ENCODE measurements at places on chromosomes 2 and 18.

GRCh38 chr2:37918742-37919186 lies 6.3 kb upstream of the RMDN2 start:
- no peak for DNase-seq

DNA sequence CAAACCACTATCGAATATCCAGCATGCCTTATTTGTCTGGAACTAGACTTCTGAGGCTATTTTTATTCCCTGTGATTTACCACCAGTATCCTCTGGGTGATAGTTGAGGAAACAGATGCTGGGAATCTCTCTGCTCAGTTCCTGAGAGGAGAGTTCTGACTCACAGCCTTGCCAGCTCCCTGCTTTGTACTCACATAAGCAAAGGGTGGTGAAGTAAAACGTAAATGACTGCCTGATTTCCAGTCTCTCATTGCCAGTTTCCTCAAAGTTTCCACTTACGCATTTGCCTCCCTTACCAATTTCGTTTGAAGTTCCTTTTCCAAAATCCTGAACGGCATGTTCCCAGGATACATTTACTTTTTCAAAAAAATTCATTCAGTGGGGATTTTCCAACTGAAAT lies 69.2 kb upstream of the HNRNPA3 start:
- DNase-seq = no peak

- no peak for DNase-seq
Measured at GRCh38 chr2:230269715-230270114, 44.2 kb downstream of the SP140 start.

DNA sequence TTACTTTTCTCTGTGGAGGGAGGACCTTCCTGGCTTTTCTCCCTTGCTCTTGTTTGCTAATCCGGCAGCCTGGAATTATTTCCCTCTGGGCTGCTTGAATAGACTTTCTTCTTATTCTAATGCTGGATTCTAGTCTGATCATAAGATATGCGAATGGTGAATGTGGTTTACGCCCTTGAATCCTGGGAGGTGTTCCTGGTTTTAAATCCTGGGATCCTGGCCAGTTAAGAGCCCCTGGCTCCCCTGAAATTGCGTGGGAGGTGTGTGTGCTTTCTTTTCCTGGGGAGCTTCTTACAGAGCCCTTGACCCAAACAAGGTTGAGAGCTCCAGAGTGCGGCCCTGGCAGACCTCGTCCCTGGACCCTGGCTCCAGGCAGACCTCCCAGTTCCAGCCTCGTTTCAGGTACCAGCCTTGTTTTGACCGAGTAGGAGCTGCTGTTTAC lies 2.8 kb downstream of the SH3BP4 start:
- DNase-seq = no peak

- DNase-seq = no peak
Measured at GRCh38 chr18:68221111-68221724, 493.7 kb downstream of the TMX3 start.

- DNase-seq = no peak
Measured at GRCh38 chr2:35081622-35082015, 1274.0 kb upstream of the CRIM1 start.

- DNase-seq = no peak
Measured at GRCh38 chr2:11032396-11032795, 120.7 kb downstream of the KCNF1 start.

GRCh38 chr18:48036226-48036625 lies 105.8 kb upstream of the SMAD2 start:
- no peak for DNase-seq

GRCh38 chr2:10350761-10351160 lies 48.1 kb downstream of the HPCAL1 start:
- no peak for DNase-seq

GRCh38 chr18:25230658-25231326 lies 121.2 kb downstream of the ZNF521 start:
- DNase-seq = no peak

GRCh38 chr2:147934881-147935620 lies 85.5 kb downstream of the ORC4 start:
- DNase-seq = no peak

GRCh38 chr18:37540424-37541138 lies 25.0 kb downstream of the CELF4 start:
- DNase-seq = no peak

- no peak for DNase-seq
Measured at GRCh38 chr2:9809064-9809356, 34.3 kb upstream of the TAF1B start.

DNA sequence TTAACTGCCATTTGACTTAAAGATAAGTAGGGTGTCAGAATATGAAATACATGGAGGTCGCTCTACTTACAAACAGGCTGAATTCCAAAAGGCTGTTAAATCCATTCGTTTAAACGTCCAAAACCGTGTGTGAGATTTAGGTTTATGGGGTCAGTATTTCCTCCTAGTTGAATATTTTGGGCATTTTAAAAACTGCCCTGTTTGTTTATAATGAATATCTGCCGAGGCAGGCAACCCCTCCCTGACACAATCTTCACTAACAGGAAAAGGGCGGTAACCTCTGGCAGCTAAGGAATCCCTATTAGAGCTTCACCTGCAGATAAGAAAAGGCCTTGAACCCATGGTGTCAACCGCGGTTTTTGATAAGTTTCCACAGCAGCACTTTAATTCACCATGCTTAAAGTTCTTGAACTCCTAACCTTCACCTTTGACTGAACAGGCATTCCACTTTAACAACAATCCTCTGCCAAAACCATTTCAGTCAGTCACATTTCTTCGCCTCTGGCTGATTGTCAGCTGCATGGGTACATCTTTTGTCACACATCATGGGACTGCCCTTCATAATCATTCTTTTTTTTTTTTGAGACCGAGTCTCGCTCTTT lies 17.8 kb downstream of the TRAK2 start:
- DNase-seq = no peak

GRCh38 chr2:55365303-55365702 lies 54.4 kb downstream of the CCDC88A start:
- no peak for DNase-seq

DNA sequence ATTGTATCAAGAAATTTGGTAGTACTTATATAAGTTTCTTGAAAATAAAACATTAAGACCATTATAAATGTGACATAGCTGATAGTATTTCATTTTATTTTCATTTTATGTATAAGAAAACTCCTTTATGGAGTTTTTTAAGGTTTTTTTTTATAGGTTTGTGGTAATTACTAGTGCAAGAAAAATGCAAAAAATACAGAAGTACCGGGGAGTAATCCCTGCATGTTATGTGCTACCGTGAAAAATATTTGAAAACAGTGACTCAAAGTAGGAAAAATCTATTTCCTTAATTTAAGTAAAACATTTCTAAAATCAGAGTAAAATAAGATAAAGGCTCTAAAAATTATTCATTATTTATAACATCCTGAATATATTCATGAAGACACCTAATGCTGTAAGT lies 21.6 kb downstream of the ZSWIM2 start:
- no peak for DNase-seq

GRCh38 chr2:129192841-129193253 lies 786.6 kb upstream of the RAB6C start:
- no peak for DNase-seq

DNA sequence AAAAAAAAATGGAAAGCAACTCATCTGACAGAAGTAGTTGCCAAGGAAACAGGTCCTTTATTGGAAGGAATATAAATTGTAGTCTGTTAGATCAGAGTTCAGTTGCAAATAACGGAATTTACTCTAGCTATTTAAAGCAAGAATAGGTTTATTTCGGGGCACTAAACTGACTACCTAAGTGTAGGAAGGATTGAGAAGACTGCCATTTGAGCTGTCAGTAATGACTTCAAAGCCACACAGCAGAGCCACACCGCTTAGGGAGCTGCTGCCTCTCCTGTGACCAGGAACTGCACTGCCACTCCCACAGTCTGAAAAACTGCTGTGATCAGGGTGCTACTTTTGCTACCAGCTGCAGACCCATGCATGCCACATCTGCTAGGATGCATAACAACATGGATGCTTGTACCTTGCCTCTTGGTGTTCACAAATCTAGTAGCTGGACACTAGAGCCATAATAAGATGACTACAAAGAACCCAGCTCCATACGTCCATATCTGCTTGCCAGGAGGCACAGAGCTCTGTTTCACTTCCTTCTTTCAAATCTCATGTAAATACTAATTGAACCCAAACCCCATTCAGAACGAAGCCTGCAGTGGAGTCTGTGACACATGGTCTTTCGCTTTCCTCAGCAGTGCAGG lies 2.2 kb downstream of the DSG2 start:
- no peak for DNase-seq

All from activated CD4-positive, alpha-beta T cell treated with anti-CD3 and anti-CD28 coated beads, Interleukin-2, amount 50 U/mL, for 24 hours (primary cell).